Activated CD4-positive, alpha-beta T cell treated with anti-CD3 and anti-CD28 coated beads, Interleukin-2, amount 50 U/mL, for 48 hours (primary cell): ENCODE measurements at places on chromosomes 16 and 17.

DNA sequence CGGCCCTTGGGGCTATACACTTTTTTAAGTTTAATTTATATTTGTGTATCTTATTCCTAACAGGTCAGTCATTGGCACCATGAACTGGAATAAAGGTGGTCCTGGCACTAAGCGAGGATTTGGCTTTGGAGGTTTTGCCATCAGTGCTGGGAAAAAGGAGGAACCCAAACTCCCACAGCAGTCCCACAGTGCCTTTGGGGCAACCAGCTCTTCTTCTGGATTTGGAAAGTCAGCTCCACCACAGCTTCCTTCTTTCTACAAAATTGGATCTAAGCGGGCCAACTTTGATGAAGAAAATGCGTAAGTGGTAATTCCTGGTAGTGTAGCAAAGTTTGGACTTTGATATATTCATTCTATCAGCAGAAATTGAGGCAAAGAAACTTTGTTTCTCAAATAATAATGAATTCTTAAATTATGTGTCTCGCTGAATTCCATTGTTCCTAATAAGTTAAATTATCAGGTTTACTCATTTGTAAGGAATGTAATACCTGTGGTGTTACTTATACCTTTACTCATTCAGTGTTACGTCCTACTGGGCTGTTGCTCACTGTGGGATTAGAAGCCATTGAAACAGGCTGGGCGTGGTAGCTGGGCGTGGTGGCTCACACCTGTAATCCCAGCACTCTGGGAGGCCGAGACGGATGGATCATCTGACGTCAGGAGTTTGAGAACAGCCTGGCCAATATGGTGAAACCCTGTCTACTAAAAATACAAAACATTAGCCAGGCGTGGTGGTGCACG lies 13.2 kb downstream of the DDX42 start:
- DNase-seq = no peak

- peak; percentile 42 for DNase-seq
Measured at GRCh38 chr17:29369831-29370735, 20.1 kb upstream of the TAOK1 start.

DNA sequence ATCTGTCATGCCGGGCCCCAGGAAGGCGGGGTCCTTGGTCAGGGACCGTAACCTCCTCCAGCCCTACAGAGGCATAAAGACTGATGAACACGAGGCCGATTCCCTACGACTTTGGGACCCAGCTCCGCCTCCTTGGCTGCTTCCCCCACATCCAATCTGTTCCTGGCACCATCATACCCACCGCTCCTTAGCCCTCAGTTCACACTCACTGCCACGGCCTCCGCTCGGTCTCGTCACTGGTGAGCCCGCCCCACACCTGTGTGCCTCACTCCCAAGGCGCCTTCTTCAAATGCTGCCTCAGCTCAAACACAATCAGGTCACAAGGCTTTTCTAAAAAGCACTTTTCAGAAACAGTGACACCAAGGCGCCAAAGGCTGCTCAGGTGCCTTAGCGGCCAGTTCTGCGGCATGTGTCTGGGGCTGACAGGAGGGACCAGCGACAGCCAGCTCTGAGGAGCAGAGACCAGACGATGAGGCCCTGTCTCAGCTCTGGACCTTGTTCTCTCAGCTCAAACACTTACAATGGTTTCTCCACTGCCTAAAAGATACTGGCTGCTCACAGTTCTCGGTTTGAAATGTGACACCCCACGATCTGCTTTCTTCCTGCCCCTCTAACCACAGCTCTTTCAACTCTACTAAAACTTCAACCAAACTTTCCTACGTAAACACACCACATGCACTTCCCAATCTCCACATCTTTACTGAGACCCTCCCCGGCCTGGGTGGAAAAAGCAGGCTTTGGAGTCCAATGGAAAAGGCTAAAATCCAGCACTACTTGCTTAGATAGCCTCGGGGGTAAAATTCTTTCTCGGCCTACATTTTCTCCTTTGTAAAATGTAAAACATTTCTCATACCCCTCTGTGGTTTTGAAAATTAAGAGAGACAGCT lies 33.2 kb downstream of the CYB5D2 start:
- peak; percentile 40 for DNase-seq

DNA sequence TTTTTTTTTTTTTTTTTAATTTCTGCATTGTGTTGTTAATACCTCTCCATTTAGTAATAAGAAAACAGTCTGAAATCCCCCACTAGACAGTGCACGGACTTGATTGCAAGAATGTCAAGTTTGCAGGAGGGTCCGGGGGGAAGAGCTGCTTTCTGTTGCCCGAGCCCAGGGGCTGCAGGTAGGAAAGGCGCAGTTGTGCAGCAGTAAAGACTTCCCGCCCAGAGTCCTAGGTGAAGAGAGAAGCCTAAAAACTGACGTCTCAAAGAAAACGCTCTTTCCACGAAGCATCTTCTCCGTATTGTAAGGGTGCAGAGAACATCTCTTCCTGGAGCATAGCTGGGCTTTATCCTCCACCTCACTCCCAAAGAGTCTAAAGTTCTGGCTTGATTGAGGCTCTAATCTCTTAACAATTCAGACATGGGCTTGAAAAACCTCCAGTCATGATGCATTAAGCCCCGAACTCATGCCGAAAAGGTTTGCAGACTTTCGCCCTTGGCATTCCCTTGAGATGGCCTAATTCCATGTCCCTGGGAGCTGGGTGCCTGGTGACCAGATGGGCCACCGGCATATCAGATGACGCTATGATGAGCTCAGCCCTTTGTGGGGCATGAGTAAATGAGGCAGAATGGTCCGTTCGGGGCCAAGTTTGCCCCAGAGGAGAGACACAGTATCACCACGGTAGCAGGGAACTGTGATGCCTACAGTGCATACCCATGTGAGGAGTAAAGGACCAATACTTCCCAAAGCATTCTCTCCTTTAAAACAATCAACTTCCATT lies 436.2 kb upstream of the ZFHX3 start:
- no peak for DNase-seq

GRCh38 chr17:78140169-78141051 lies 5.8 kb upstream of the C17orf99 start:
- peak; percentile 97 for DNase-seq

DNA sequence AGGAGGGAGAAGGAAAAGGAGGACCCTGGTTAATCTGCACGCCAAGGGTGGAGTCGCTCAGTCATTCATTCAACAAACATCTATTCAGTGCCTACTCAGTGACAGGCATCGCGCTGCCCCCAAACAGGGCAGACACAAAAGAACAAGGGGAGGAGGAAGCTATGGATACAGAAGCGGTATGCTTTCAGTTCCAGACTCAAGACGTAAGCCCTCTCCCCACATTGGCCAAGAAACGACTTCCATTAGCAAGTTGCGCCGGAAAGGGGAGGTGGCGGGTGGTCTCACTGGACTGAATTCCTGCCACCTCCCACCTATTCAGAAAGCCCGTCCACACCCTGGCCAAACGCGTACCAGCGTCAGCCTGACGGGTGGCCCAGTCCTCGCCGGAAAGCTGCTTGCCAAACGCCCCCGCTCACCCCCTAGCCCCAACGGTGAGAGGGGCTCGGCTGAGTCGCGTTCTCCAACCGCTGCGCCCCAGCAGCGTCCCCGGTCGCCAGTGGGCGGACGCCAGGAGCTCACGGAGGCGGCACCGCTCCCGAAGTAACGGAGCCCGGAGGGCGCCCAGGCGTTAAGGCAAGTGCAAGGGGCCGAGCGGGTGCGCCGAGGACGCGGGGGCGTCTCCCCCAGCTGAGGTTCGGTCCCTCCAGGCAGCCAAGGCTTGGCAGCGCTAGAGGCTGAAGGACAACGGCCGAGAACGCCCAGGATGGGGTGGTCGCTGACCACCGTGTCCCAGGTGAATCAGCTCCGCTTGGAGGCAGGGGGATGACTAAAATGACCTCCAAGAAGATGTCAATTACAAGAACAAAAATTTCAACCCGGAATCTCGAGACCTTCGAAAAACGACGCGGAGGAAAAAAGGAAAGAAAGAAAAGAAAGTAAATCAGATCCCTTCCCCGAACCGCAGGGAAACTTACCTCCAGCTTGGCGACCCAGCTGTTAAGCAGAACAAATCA lies 470.7 kb downstream of the SOX9 start:
- DNase-seq = peak; percentile 10
